CD4-positive, alpha-beta T cell treated with Interleukin-1 beta for 1 hour (primary cell): ENCODE measurements at places on chromosomes 3 and 15.
A peak's percentile ranks its signal among the peaks of the same experiment; 100 is the strongest.

DNA sequence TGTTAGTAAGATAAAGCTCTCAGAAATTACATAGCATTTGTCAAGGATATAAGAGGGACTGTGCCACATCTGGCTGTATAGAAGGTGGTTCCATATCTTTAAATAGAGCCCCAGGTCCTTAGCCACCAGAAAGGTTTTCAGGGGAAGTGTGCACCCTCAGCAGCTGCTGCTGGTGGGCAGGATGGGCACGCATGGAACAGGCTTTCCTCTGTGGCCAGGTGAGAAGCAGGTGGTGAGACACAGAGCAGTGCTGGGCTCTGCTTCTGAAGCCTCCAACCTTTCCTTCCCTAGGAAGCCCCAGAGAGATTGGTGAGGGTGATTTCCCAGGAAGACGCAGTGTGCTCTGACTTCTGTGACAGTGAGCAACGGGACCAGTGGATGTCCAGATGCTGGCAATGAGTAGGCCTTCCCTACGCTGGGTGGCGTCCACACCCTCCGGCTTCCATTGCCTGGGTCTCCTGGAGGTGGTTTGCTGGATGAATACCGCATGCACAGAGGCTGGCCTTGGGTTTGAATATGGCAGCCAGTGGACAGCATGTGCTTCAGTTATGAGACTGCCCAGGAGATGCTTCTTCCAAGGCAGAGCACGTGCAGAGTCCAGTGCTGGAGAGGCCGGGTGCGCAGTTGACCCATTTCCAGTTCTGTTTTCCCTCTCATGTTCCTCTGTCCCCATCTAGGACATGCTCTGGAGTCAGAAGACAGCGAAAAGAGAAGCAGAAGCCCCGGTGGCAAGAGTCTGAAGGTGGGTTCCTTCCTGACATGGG lies 52.7 kb upstream of the POLG start:
- no peak for DNase-seq

DNA sequence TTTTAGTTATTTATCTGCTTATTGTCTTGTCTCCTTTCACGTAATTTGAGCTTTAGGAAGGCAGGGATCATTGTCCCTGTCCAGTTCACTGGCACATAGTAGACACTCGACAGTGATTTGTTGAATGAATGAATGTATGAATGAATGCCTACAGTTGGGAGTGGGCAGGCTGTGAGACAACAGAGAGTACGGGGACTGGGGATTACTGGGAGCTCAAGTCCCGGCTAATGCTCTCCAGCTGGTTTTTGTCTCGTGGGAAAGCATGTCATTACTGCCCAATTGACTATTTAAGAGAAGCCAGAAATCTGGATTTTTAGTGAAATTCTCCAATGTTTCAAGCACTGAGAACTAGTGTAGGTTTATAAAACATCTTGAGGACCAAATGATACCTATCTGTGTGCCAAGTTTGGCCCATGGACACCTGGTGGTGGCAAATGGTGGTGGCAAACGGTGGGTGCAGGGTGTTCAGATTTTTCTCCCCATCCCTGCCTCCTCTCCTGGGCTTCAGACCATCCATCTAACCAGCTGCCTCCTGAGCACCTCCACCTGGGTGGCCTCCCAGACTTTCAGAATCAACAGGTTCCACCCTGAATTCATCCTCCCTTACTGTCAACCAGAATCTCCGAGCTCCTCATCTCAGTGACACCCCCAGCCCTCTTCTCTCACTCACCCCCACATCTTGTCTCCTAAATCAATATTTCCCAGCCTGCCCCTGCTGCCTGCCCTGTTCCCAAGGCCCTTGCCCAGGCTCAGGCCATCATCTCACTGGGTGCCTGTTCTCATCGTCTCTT lies 36.2 kb upstream of the TRH start:
- DNase-seq = no peak

GRCh38 chr3:39101022-39101689 lies 6.3 kb downstream of the GORASP1 start:
- peak; percentile 55 for DNase-seq

GRCh38 chr15:46277451-46277850 lies 642.6 kb downstream of the SQOR start:
- DNase-seq = no peak

- no peak for DNase-seq
Observed at GRCh38 chr3:197686899-197687298, 49.8 kb downstream of the RUBCN start.
